Gastrocnemius medialis (tissue), 4 donors: ENCODE measurements at places on chromosomes 2 and 18. TPM values are rescaled to one million over a fixed set of nuclear protein-coding genes. Genes with fewer than 3 reads are reported as not detected.

DNA sequence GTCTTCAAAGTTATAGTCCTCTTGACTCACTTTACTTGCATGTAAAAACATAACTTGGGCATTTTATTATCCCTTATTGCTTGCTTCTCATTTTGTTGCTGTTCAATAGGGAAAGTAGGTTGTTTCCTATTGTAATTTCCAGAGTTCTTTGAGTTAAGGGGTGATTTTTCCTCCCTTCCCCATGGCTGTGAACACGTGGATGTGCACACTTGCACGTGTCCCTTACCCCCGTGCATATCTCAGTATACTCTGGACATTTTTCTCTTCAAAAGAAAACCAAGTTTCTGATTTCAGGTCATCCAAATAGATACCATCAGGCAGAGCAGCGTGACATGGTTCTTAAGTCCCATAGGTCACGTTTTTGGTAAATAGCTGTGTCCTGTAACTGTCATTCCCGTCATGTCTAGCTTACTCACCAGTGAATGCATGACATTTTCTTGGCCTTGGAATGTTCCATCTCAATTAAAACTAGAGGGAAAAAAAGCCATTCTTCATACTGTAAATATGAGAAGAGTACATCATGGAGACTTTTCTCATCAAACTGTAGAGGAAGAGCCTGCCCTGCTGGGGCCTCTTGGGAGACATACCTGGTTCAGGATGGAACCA lies 83.3 kb upstream of the KCNE4 start:
- no peaks in the 10 kb centered on the region for H3K36me3 ChIP-seq
- H3K27ac ChIP-seq, result no peak overlapping the region
- no peaks in the 10 kb centered on the region for H3K27me3 ChIP-seq
- DNase-seq, result no peak
- no peak overlapping the region for H3K4me3 ChIP-seq
- H3K4me1 ChIP-seq, result peaks cover 7% of the 10 kb centered on the region

The LRP2 gene
- not detected for total RNA-seq

The MRPS5 gene
- 53.4 TPM for total RNA-seq

DNA sequence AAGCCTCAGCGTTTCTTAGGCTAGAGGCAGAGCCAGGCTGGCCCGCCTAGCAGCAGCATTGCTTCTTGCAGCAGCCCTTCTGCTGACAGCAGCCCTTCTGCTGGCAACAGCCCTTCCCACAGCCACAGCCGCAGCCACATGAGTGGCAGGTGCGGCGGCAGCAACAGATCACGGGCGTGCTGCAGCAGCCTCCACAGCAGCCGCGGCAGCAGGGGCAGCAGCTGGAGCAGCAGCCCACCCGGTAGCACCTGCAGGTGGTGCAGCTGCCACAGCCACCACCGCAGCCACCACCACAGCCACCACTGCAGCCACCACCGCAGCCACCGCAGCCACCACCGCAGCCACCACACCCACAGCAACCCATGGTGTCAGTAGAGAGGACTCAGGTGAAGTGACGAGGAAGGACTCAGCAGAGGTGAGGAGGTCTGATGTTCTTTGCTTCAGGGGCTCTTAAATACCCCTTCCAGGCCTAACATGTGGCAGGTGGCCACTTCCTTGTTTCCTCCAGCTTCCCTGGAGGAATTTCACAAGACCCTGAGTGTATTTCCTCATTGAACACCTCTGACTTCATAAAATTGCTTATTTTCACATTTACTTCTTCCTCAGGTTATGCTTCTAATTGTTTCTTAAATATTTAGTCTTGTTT lies at the start of gene SCYGR6:
Gene SCYGR6 (minus strand): TSS at position 364 of the 646 bp plus-strand sequence. CDS start 0 bp downstream, at position 364.
- no peak for DNase-seq
- H3K27ac ChIP-seq, result no peak within 1 kb of the TSS

DNA sequence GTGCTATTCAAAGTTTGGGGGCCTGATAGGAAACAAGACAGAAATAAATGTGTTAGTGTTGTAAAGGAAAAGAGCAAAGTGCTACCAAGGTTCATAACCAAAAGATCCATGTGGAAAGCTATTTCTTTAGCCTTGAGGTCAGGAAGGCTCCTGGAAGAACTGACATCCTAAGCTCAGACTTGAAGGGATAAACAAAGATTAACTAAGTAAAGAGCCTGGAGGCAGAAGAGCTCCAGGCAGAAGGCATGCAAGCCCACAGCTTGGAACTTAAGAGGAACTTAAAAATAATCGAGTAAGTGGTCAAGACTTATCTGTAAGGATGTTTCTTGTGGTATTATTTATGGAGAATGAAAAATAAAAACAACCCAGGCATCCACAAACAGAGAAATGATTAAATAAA lies 245.0 kb upstream of the MGAT5 start:
- H3K4me3 ChIP-seq, result no peak overlapping the region
- no peaks in the 10 kb centered on the region for H3K4me1 ChIP-seq

DNA sequence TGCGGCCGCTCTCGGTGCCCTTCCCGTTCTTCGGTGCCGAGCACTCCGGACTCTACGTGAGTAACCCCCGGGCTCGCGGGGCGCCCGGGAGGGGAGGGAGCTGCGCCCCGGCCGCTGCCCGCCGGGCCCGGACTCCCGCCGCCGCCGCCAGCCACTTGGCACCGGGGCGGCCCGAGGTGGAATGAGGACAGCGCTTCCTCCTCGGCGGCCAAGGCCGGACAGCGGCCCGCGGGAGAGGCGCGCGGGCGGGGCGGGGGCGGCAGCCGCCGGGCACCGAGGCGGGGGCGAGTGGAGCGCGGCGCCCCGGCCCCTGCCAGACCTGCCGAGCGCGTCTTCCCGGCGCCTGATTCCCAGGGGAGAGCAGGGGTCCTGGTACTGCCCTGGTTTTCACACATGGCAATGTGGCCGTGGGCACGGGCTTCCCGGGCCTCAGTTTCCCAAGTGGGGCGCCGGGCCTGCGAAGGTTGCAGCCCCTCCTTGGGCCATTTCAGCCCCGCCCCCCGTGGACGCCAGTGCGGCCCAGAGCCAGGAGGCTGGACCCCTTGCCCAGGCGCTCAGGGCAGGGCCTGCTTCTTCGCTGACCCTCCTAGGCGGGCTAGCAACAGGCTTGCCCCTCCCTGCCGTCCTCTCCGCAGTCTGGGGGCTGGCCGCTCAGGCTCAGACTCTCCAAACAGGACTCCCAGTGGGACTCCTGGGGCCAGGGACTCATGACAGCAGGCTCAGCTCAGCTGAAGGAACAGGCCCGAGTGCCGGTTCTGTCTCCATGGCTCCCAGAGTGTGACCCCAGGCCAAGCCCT lies 775 bp downstream of the SNED1 start:
- H3K4me3 ChIP-seq, result peak overlapping the region; percentile 71
- no peaks in the 10 kb centered on the region for H3K36me3 ChIP-seq
- peak overlapping the region; percentile 98 for H3K27ac ChIP-seq
- DNase-seq, result no peak
- no peaks in the 10 kb centered on the region for H3K27me3 ChIP-seq
- H3K4me1 ChIP-seq, result peaks cover 41% of the 10 kb centered on the region

- no peaks in the 10 kb centered on the region for H3K27me3 ChIP-seq
- peak; percentile 19 for DNase-seq
- H3K4me3 ChIP-seq, result peak overlapping the region; percentile 67
Observed at GRCh38 chr2:241272303-241273209, 42.9 kb downstream of the HDLBP start.

The NYAP2 gene
- total RNA-seq, result 0.36 TPM

The PLEKHH2 gene
- total RNA-seq, result 1.4 TPM

- no peaks in the 10 kb centered on the region for H3K36me3 ChIP-seq
- no peak overlapping the region for H3K27ac ChIP-seq
- no peaks in the 10 kb centered on the region for H3K27me3 ChIP-seq
- DNase-seq, result no peak
- no peak overlapping the region for H3K4me3 ChIP-seq
- H3K4me1 ChIP-seq, result no peaks in the 10 kb centered on the region
Observed at GRCh38 chr18:24497031-24497754, 36.8 kb downstream of the HRH4 start.

The SERPINB12 gene
- total RNA-seq, result not detected

The EML6 gene
- 19.1 TPM for total RNA-seq

DNA sequence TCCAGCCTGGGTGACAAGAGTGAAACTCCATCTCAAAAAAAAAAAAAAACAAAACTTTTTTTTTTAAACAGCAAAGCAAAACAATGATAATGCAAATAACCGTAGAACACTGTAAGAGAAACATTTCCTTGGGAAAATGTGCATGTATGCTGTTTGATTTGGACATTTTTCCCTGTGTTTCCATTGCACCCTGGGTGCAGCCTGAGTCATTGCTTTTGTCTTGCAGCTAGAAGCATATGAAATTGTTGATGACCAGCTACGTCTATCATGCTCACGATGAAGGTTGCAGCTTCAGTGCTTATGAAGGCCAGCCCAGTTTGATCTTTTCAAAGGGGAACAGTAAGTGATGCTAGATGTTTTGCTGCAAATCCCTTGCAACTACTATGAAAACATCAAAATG lies 41.5 kb downstream of the MOGAT1 start:
- H3K4me3 ChIP-seq, result no peak overlapping the region
- peaks cover 37% of the 10 kb centered on the region for H3K4me1 ChIP-seq
- H3K27me3 ChIP-seq, result no peaks in the 10 kb centered on the region
- H3K36me3 ChIP-seq, result no peaks in the 10 kb centered on the region

DNA sequence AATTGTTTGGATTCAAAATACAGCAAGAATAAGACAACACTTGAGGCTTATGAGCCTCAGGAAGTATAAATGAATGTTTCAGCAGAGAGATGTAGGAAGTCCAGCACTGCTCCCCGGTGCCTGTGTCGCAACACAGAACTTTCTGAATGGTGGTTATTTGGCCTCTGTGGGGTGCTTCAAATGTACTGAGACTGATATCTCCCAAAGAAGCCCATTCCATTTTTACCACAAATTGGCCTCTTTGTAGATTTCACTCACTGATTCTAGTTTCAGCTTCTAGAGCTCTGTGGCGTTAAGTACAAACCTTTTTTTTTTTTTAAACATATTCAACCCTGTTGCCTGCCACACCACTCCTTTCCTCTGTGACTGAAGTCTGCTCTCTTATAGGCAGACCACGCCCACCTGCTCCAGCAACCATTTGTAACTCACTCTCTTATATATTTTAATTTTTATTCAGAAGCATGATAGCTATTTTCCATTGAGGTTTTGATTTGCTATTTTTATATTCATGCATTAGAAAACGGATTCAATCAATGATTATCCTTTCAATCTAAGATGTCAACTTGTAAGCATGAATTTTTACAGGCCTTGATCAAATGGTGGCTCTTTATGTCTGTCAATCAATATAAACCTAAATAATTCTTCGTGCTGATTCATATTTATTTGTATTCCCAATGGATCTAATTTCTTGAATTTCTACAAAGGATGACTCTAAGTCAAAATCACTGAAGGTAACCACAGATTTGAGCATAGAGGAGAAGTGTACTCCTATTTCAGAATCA lies 277.1 kb upstream of the CCDC68 start:
- H3K27ac ChIP-seq, result peak overlapping the region; percentile 27
- DNase-seq, result peak; percentile 22
- no peak overlapping the region for H3K4me3 ChIP-seq
- peaks cover 14% of the 10 kb centered on the region for H3K4me1 ChIP-seq

DNA sequence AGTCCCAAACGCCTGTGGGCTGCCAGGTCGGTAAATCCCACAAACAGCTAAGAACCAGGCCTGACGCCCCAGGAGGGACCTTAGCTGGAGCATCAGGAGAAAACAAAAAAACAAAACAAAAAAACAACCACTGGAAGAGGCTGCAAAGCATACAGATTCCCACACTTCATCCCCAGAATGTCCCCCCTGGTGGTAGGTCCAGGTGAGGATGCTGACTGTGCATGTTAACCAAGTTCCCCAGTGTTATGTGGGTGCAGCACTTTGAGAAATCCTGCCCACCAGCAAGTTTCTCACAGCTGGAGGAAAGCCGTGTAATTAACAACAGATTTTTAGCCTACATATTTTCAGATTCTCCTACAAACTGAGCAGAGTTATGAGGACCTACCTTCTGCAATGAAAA lies 15.1 kb downstream of the ST3GAL5 start:
- H3K27me3 ChIP-seq, result no peaks in the 10 kb centered on the region
- H3K36me3 ChIP-seq, result no peaks in the 10 kb centered on the region
- H3K4me3 ChIP-seq, result no peak overlapping the region

DNA sequence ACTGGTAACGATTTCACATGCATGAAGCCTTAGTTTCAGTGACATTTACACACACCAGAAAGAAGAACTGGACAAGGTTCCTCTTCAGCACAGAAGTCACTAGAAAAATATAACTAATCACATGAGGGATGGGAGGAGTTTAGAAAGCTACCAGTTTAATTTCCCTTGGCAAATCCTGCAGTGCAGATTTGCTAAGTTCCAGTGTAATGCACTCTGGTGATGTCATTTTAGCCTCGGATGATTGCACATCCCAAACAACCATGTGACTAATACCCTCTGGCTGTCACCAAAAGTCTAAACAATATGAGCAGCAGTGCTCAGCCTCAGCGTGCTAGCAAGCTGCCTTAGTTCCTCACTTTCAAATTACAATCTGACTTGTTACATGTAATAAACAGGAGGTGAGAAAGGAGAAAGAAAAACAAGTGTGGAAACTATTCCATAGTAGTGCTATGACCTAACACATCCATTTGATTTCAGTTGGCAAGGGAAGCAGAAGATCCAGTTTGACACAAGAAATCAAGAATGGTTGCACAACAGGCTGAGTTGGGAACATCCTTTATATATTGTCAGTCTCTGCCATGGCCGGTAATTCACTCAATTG lies 35.3 kb upstream of the PPP1CB start:
- peak overlapping the region; percentile 91 for H3K27ac ChIP-seq
- no peaks in the 10 kb centered on the region for H3K27me3 ChIP-seq
- peak; percentile 77 for DNase-seq
- peaks cover 22% of the 10 kb centered on the region for H3K4me1 ChIP-seq

- no peaks in the 10 kb centered on the region for H3K36me3 ChIP-seq
- no peaks in the 10 kb centered on the region for H3K27me3 ChIP-seq
- H3K4me1 ChIP-seq, result peaks cover 13% of the 10 kb centered on the region
- no peak overlapping the region for H3K27ac ChIP-seq
Observed at GRCh38 chr2:173401716-173402326, 47.1 kb downstream of the CDCA7 start.

GRCh38 chr2:45778720-45779171 lies 127.3 kb downstream of the PRKCE start:
- no peaks in the 10 kb centered on the region for H3K36me3 ChIP-seq
- no peak overlapping the region for H3K4me3 ChIP-seq
- no peaks in the 10 kb centered on the region for H3K27me3 ChIP-seq
- peak; percentile 60 for DNase-seq
- H3K27ac ChIP-seq, result no peak overlapping the region
- H3K4me1 ChIP-seq, result peaks cover 13% of the 10 kb centered on the region

- no peak overlapping the region for H3K4me3 ChIP-seq
- H3K27ac ChIP-seq, result no peak overlapping the region
- no peaks in the 10 kb centered on the region for H3K27me3 ChIP-seq
Observed at GRCh38 chr18:31245820-31246219, 72.1 kb upstream of the DSG1 start.
